ENCODE measurements at places on chromosomes 5 and 9.

DNA sequence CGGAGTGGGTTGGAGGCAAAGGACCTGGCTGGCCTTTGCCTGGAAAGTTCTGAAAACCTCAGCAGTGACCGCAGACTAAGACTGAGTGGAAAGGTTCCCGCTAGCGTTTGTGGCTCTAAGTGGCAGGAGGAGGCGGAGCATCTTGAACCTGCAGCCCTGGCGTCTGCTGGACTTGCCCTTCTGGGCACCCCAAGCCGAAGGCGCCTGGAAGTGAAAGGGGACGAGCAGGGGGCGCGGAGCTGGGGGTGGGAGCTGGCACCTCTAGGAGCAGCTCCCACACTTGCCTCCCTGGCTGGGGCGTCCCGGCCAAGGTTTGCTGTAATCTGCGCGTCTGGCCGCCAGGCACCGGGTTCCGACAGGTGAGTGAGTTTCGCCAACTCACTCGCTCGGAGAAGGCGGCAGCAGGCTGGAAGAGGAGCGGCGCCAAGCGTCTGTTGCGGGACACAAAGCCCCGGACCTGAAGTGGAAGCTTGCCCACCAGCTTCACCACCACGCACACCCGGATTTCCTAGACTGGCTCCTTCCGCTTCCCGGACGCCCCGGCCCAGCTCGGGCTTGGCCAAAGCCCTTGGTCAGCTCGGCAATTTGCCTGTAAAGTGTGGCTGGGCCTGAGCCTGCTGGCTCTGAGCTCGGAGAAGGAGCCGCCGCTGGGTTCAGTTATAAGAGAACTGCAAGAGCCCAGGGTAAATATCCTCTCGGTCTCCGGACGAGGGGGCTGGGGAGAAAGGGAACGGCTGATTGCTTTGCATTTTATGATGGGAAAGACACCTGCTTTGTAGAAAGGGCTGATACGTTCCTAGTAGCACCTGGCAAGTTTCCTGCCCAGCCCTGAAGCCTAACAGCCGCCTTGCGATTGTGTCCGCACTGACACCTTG lies at the start of gene GNA14:
TSS of gene GNA14 (minus strand) at position 89 of the 875 bp plus-strand sequence. CDS start 529 bp downstream, outside the sequence.
- DNase-seq = no peak

DNA sequence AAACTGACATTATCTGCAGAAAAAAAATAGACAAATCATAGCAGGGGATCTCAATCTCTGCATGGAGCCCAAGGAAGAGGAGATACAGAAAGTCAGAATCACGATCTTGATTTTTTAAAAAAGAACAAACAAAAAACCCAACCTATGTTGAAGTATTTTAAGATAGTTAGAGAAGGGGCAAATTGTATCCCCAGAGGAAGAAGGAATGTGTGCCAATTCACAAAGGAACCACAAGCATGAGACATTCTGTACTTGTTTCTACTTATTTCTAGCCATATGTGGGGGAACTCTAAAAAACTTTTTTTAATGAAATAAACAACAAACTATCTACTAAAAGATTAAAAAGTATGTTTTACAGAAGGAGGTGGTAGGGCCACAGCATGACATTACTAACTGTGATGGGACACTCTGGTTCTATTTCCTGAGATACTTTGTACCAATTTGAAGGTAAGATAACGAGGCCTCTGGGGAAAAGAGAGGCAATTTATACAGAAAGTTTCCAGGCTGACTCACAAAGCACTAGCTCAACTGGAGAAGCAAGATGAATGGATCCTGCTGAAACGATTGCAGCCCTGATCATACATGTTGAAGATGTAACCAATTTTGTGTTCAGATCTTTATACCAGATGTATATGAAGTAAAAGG lies 22.5 kb downstream of the RANBP3L start:
- DNase-seq = no peak

DNA sequence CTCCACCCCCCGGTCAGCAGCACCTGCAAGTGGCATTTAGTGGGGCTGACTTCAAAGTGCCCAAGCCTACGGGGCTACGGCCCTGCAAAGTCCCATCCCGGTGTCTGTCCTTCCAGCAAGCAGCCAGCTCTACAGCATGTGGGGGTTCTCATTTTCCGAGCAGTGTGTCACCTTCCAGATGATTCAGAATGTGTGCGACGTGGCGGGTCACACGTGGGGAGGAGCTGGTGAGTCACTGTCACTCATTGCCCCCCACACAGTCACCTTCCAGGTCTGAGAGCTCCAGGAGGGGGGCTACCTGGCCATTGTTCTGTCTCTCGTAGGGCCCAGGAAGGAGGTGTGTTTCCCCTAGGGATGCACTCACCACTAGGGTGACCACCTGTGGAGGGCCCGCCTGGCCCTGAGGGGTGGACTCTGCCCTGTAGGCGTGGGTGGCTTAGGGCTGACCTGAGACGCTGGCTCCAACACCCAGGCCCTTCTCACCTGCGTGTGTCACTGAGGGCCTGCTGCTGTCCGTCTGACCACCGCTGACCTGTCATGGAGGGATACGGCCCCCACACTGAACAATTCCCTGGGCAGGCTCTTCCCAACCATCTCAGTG lies 70.2 kb downstream of the SEMA4D start:
- DNase-seq = peak; percentile 54

DNA sequence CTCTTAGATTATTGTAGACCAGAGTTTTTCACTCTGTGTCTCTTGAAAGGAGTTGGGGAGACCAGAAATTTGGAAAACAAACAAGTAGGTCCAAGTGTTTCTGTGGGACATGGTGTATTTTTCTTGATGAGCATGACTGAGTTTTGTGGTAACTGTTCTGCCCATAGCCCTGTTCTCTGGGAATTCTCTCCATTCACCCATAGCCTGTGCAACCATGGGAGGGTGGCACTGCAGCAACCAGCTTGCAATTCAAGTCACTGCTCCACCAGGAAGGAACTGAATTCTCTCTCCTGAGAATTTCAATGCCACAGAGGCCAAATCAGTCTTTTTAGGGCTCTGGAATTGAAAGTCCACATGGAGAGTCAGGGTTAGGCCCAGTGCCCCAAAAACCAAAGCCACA lies 475.3 kb upstream of the TRPC7 start:
- no peak for DNase-seq

GRCh38 chr5:163260961-163261360 lies 176.4 kb upstream of the CCNG1 start:
- DNase-seq = no peak

DNA sequence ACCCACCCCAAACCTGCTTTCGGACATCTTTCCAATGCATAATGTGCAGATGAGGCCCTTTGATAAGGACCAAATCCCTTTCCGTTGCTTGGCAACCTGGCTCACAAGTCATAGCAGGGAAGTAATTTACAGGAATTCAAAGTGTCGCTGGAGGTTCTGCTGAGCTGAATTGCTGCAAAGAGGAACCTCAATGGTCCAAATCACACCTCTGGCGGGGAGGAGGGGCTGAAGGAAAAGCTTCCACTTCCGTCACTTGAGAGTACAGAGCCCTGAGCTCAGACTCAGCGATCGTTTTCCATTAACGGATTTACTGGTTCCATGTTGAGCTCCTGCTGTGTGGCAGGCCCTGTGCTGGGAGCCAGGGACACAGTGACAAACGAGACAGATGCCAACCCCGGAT lies 99.3 kb downstream of the KCNIP1 start:
- DNase-seq = no peak

DNA sequence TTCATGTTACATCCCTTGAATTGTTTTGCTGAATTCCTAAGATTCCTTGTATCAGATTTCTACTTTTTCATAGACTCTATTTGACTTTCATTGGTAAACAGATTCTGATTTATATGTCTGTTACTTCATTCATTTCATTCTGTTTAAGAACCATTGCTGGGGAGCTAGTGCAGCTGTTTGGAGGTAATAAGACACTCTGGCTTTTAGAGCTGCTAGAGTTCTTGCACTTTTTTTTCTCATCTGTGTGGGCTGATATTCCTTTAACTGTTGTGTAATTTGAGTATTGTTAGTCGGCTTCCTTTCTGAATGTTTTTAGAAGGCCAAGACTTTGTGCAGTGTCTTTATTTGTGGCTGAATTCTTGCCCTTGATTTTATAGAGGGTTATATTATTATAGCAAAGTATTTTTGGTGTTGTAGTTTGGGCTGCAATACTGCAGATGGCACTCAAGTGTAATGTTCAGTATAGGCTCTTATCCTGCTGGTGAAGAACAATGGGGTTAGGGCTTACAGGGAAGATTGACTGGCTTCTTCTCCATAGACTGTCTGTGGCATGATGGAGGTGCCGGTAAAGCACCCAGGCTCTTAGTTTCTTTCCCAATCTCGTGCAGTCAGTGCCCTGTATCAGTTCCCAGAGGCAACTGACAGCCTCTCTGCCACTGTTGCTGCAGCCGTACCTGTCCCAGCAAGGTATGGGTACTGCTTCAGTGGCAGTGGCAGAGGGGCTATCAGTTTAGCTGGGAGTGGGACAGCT lies 162.2 kb downstream of the OXCT1 start:
- DNase-seq = no peak

GRCh38 chr5:132071338-132071707 lies 2.3 kb upstream of the CSF2 start:
- DNase-seq = no peak
